Adipocyte (in vitro differentiated cells): ENCODE measurements at places on chromosomes 12 and 14.
A peak's percentile ranks its signal among the peaks of the same experiment; 100 is the strongest.

- DNase-seq: no peak
Measured at GRCh38 chr12:105466901-105467598, 136.6 kb downstream of the C12orf75 start.

- DNase-seq: peak; percentile 31
Measured at GRCh38 chr14:102272392-102272791, 32.6 kb downstream of the MOK start.

- DNase-seq: no peak
Measured at GRCh38 chr12:46460682-46461210, 88.2 kb upstream of the SLC38A2 start.

DNA sequence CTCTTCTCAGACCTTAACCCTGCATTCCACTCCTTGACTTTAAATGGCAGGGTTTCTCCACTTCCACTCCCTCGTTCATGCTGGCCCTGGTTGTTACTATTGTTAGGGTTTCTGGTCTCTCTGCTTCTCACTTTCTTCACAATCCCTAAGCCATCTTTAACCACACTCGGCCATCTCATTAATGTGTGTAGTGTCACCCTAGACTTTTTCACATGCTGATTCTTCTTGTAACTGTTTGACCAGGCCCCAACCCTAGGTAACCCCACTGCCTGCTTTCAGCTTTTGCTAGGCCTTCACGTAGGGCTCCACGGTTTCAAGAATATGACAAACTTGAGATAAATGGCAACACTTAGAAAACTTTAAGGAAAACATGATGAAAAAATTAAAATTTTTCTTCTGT, 195.1 kb downstream of the IPO8 start:
- DNase-seq: no peak

GRCh38 chr12:915090-915489, 34.4 kb downstream of the RAD52 start:
- DNase-seq: no peak

DNA sequence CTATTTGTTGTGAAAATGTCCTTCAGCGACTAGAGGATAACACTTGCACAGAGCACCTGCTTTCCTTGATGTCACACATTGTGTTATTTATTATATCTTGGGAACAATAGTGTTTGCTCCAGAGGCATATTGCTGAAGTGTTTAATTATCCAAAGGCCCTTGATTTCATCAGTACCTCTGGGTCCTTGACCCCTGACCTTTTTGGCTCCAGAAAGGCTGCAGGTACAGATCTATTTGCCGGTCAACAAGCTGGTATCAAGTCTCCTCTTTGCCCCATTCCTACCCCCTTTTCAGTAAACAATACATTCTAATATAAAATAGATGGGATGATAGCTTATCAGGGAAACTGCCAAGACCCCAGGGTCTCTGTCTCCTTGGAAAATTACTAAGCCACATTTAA, 206.8 kb downstream of the DACT1 start:
- DNase-seq: no peak

DNA sequence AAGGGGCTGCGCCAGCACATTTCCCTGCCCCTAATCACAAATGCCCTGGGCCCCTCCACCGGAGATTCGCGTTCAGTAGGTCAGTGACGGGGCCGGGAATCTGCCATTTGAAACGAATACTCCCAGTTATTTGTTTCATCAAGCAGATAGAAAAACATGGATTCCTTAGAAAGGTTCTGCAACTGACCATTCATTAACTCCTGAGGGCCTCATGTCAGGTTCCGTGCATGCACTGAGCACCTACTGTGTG, 25.6 kb upstream of the UBC start:
- no peak for DNase-seq
